HepG2 (cell line): ENCODE measurements at places on chromosomes 2 and 18.
A peak's percentile ranks its signal among the peaks of the same experiment; 100 is the strongest.

DNA sequence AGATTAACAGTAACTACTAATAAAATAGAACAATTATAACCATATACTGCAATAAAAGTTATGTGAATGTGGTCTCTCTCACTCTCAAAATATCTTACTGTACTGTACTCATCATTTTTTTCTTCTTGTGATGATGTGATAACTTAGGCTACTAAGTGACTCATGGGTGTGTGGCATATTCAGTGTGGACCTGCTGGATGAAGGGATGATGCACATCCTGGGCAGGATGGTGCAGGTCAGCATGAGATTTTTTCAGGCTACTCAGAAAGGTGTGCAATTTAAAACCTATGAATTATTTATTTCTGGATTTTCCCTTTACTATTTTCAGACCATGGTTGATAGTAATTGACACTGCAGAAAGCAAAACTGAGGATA is 90.7 kb downstream of the NCKAP5 start:
- DNase-seq = no peak

DNA sequence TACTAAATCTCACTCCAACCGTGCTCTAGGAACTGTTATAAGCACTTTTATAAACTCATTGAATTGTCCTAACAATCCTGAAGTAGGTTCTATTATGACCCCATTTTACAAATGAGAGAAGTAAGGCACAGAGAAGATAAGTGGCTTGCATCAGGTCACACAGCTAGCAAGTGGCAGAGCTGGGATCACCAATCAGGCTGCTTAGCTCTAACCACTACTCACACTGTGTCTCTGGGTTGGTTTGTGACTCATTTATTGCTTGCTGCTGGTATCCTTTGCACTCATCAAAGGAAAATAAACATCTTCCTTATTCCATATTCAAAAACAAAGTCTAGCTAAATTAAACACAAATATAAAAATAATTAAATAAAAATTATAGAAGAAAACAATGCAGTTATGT is 42.5 kb upstream of the IL1R2 start:
- no peak for DNase-seq

GRCh38 chr2:130825231-130825965 is 11.3 kb upstream of the ARHGEF4 start:
- no peak for DNase-seq

GRCh38 chr2:26080356-26080755 is 46.5 kb downstream of the RAB10 start:
- DNase-seq = peak; percentile 93

- DNase-seq = no peak
These were observed 20.5 kb upstream of the DCC start for GRCh38 chr18:52319424-52319983.

GRCh38 chr2:122100346-122100745 is 344.9 kb downstream of the TSN start:
- DNase-seq = no peak

DNA sequence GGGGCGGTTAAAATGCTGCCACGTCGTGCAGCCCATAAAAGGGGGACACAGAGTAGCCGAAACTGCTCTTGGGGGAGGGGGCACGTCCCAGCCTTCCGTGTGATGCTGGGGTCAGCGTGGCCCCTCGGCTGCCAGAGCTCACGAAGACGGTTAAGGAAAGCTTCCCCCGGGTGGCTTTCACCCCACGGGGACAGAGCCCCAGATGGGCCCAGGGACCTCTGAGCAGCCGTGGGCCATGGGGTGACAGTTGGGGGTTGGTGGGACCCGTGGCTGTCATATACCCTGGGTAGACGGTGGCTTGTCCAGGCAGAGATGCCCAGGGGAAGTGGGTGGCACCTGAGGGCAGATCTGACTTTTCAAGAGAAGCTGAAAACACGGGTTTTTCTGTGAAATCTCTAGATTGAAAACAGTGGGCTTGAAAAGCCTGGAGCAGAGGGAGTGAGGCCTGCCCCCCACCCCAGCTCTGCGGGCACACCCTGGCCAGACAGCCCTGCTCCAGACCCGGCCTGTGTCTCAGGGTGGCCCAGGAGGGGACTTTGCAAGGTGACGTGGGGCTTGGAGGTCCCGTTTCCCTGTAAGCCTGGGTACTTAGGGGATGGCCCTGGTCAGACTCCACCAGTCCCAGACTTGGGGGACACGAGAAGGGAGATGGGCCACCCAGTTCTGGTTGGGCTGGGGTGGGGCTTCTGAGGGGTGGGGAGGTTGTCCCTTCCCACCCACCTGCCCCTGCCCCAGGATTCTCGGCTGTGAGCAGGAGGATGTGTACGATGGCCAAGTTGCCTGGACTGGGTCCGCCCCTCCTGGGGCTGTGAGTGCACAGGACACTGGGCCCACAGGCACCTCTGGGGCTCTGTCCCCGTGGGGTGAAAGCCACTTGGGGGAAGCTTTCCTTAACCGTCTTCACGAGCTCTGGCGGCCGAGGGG is 652 bp downstream of the NEU4 start:
- DNase-seq = no peak

GRCh38 chr2:55705027-55705653 is 11.5 kb upstream of the PNPT1 start:
- no peak for DNase-seq

GRCh38 chr2:227295806-227296205 is 29.2 kb upstream of the MFF start:
- peak; percentile 35 for DNase-seq

- DNase-seq = no peak
These were observed 19.7 kb downstream of the ZBTB14 start for GRCh38 chr18:5275872-5276271.

DNA sequence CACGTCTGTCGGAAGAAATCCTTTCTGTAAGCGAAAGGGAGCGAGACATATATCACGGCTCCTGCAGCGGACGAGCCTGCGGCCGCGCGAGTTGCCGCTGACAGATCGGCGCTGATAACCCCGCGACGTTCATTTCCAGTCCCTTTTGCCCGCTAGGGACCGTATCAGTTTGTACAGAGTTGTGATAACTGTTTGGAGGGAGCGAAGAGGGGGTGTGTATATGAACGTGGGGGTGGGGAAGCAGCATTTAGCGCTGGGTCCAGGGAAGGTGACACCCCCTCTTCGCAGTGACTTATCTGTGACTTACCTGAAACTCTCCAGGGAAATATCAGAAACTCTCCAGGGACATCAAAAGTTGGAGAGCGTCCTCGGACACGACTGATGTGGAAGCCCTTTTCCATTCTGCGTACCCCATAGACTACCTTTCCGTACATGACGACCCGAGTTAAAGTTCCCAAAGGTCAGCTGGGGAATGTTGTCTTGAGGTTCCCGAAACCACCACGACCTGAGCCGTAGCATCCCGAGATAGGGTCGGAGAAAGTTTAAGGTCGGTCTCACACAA is 948 bp upstream of the GATA6 start:
- DNase-seq = peak; percentile 28
